Adrenal gland (tissue), 19 donors: ENCODE measurements at places on chromosomes 16 and 17. TPM values are rescaled to one million over a fixed set of nuclear protein-coding genes. Genes with fewer than 3 reads are reported as not detected.

Gene SOST
- not detected for polyA plus RNA-seq

DNA sequence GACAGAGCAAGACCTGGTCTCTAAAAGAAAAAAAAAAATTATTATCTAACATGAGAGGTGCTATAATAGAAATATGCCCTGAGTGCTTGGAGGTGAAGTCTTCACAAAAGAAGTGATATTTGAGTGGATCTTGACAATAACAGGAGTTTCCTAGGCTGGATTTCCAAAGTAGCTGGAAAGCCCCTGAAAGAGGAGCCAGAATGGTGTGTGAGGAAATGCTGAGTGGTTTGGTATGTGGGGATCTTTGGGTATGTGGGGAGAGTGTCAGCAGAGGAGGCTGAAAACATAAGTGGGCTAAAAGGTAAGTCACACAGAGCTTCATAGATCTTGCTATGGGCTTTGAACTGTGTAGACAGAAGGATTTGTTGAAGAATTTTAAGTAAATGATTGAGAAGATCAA, 100.1 kb downstream of the YPEL2 start:
- DNase-seq, result no peak

DNA sequence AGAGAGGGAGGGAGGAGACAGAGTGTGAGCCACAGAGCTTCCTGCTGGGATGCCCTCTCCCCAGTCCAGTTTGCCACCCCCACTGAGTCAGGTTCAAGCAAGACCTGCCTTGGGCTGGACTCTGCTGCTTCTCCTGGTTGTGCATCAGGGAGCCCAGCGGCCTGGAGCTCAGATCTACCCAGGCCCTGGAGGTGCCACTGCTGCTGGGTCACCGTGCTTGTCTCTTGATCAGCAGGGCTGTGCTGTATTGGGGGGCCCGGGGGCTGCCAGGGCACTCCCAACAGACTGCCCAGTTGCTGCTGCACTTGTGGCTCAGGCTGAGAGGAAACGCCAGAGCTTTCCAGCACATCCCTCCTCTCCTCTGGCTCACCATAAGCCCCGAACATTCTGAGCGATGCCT, 8.9 kb downstream of the TLE7 start:
- no peak for DNase-seq

- DNase-seq, result peak; percentile 94
Measured at GRCh38 chr17:40331743-40332641, 23.0 kb downstream of the RARA start.

DNA sequence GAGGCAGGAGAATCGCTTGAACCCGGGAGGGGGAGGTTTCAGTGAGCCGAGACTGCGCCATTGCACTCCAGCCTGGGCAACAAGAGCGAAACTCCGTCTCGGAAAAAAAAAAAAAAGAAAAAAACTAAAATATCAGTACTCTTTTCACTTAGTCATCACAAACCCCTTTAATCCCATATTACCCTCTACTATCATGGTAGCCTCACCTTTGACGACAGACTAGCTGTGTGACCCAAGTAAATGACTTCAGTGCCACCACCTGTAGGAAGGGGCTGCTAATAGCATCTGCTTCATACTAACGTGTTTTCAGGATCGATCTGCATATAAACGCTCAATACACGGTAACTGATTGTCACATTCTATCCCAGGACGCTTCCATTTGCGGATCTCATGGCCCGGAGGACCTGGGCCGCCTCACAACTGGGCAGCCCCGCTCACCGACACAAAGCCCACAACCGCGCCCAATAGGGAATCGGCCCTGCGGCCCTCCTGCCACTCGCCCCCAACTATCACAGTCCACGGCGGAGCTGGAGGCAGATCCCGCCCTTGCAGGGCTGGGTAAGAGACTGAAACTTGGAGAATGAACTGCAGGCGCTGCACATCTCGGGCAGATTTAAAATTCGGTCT, 1.1 kb upstream of the ZNF263 start:
- no peak for DNase-seq

GRCh38 chr16:89982318-89982717, 33.8 kb downstream of the DEF8 start:
- DNase-seq, result peak; percentile 54

Gene VAT1L
- 29.8 TPM for polyA plus RNA-seq
